Activated naive CD8-positive, alpha-beta T cell treated with anti-CD3 and anti-CD28 coated beads, Interleukin-2, amount 50 U/mL, for 24 hours (primary cell): ENCODE measurements at places on chromosomes 16 and 17.

GRCh38 chr17:63993368-63993985, 4.7 kb upstream of the PRR29 start:
- no peak for DNase-seq

- no peak for DNase-seq
Measured at GRCh38 chr17:52995147-52995546, 827.6 kb upstream of the KIF2B start.

DNA sequence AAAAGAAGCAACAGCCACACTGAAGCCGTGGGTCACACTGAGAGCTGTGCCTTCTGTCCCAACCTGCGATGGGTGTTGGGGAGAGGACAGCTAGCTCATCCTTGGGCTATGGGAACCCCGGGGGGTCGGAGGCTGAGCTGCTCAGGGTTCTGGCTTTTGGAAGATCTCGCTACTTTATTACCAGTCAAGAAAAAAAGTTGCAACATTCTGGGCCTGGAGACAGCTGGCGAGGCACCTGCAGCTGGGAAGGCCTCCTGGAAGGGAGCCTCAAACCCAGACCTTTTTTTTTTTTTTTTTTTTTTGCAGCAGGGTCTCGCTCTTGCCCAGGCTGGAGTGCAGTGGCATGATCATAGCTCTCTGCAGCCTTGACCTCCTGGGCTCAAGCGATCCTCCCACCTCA, 24.9 kb downstream of the TPSD1 start:
- DNase-seq = no peak

GRCh38 chr17:64622931-64623654, 39.0 kb downstream of the SMURF2 start:
- DNase-seq = no peak

- DNase-seq = peak; percentile 63
Measured at GRCh38 chr16:15482068-15482747, 47.8 kb downstream of the BMERB1 start.

- no peak for DNase-seq
Measured at GRCh38 chr16:12255919-12256665, 279.6 kb downstream of the SNX29 start.

- DNase-seq = no peak
Measured at GRCh38 chr16:58409316-58409973, 17.2 kb downstream of the GINS3 start.

- no peak for DNase-seq
Measured at GRCh38 chr16:10598157-10598556, 17.8 kb upstream of the EMP2 start.

DNA sequence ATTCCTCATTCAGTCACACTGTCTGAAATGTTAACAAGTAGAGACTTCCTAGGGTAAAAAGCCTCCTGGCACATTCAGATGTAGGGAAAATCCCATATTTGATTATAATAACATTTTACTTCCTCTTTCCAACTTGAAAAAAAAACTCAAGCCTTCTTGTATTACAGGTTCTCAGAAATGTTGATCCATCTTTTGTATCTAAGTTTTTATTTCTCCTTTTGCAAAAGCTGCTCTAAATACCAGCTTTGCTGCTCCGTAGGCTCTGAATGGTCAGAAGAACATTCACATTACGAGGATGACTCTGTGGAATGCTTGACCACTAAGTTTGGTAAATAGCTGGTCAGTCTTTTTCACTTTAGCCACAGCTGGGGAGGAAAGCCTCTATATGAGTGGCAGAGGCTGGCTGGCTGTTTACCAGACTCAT, 13.2 kb upstream of the HEATR6 start:
- DNase-seq = no peak

DNA sequence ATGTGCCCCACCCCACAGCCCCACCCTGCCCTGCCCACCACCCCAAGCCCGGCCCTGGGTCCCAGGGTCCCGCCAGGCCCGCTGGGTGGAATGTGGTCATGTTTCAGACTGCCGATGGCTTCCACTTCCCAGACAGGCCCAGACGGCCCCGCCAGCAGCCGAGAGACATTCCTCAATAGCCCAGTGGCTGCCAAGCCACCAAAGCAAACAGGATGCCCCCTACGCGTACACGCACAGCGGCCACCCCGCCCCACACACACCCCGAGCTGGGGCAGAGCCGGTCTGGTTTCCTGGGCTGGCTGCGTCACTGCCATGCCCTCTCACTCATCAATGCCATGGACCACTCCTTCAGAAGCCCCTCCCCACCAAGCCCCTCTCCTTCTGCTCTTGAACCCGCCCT, 1.2 kb upstream of the KRT17 start:
- no peak for DNase-seq

DNA sequence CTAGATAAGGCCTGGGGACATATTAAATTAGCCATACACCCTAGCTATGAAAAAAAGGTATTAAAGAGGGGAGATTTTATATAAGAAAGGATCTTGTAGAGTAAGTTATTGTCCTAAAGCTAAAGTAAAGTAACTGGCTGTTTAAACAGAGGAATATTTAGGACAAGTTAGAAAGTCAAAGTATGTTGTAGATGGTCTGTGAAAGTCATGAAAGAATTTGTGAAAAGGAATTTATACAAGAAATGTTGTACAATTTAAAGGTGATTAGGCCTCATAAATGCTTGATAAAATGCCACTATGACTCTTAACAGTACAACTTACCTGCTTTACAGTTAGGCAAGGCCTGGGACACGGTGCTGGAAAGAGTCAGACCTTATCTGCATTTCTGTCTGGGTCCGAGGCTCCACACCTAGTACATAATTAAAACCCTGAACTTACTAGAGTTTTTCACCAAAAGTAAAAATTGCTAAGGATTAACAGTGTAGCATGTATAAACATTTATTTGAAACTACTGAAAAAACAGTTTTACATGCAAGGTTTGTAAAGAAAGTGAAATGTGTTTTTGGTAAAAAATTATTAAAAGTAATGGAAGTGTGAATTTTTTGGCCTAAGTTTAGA, 445.3 kb upstream of the TOM1L1 start:
- DNase-seq = no peak

DNA sequence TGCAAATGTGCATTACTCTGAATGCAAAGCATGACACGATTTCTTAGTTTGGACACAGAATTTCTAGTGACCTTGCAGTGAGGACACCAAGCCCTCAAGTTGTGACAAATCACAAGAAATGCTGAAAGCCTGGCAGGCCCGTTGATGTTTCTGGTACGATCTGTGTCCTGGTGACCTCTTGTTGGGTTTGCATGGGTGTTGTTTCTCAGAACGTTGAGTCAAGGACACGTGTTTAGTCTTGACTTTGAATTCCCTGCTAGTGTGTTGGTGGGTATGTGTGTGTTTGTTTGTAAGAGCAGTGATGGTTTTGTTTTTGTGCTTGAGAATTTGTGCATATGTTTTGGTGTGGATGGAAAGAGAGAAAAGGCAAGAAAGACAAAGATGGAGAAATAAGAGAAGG, 37.8 kb upstream of the MAF start:
- no peak for DNase-seq

- DNase-seq = no peak
Measured at GRCh38 chr16:54930869-54931119, 129 bp downstream of the IRX5 start.

DNA sequence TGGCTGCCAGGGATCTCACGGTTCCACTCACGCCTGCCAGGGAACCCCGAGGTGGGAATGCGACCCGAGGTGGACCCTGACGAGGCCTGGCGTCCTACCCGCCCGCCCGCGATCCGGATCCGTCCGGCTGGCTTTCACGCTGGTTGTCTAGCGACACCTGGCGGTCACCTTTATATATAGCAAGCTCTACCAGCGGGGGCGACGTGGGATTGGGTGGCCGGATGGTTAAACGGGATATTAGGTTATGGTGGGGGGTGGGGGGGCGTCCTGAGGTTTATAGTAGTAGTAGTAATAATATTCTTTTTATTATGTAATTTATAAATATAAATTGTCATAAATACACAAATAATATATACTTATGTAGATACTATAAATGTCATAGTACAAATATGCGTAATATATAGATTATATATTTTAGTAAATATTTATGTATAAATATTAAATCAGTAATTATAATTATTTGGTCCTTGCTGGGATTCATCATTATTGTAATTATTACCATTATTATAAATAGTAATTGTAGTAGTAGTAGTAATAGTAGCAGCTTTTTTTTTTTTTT, 136.9 kb downstream of the KCNJ12 start:
- peak; percentile 79 for DNase-seq

- DNase-seq = no peak
Measured at GRCh38 chr16:86671486-86672178, 93.3 kb downstream of the FOXL1 start.

- no peak for DNase-seq
Measured at GRCh38 chr17:304461-304860, 48.1 kb downstream of the RPH3AL start.

- DNase-seq = peak; percentile 55
Measured at GRCh38 chr16:8931859-8932258, 31.8 kb downstream of the USP7 start.

DNA sequence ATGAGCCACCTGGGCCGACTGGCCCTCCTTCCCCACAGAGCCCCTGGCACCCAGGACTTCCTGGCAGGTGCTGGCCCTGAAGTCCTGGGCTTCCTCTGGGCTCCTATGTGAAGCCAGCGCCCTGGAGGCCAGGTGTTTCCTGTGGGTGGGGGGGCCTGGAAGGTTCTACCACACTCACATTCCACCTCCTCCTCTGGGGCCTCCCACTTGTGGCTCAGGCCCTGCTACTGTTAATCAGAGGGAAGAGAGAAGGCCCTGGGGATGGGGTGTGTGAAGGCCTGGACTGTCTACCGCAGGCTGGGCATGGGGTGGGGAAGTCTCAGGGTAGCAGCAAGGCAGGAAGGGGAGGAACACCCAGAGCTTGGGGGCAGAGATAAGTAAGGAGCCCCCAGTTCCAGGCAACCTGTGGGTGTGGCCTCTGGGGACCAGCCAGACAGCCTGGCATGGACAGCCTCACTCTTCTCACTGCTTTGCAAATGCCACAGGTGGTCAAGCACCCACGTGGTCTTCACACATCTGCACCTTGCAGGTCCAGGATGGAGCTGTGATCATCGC, 111.9 kb upstream of the TNRC6C start:
- no peak for DNase-seq

- DNase-seq = no peak
Measured at GRCh38 chr16:6189216-6189615, 1091.6 kb upstream of the EEF2KMT start.

GRCh38 chr16:90004577-90004976, 14.7 kb downstream of the DBNDD1 start:
- DNase-seq = no peak

DNA sequence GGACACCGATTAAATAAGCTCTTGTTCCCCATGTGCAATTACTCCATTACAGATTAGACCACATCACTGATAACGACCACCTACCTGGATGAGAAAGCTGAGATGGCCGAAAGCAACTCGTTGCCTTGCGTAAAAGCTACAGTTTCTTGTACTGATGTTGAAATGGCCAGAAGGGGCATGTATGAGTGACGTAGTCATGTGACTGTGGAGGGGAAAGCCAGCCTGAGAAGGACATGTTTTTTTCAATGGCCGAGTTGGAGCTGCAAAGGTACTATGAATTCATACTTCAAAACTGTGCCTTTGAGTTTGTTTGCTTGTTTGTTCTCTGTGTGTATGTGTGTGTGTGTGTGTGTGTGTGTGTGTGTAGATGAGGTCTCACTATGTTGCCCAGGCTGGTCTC, 17.0 kb upstream of the HYDIN start:
- no peak for DNase-seq

DNA sequence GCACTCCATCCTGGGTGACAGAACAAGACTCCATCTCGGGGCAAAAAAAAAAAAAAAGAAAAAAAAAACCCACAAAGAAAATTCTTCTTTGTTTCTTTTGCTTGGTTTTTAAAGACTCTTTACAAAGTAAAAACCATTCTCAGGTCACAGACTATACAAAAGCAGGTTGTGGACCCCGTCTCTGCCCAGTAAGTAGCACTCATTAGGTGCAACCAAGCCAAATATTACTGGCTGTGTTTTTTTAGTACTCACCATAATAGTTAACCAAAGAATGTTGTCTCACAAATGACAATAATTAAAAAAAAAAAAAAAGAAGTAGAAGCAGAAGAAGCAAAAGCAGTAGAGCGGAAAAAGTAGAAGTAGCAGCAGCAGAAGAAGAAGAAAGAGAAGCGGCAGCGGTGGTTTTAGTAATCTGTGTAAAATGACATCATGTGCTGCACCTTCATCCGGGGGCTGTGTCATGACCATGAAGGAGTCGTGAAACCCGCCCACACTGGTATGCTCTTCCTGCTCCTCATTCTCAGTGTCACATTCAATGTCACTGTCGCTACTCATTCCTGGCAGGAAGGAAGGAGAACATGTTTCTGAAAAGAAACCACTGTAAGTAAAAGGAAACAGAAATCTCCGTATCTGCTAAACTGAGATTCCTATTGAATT, 105.4 kb downstream of the TRIM37 start:
- peak; percentile 69 for DNase-seq

- DNase-seq = no peak
Measured at GRCh38 chr16:71618429-71618828, 7.6 kb upstream of the MARVELD3 start.

DNA sequence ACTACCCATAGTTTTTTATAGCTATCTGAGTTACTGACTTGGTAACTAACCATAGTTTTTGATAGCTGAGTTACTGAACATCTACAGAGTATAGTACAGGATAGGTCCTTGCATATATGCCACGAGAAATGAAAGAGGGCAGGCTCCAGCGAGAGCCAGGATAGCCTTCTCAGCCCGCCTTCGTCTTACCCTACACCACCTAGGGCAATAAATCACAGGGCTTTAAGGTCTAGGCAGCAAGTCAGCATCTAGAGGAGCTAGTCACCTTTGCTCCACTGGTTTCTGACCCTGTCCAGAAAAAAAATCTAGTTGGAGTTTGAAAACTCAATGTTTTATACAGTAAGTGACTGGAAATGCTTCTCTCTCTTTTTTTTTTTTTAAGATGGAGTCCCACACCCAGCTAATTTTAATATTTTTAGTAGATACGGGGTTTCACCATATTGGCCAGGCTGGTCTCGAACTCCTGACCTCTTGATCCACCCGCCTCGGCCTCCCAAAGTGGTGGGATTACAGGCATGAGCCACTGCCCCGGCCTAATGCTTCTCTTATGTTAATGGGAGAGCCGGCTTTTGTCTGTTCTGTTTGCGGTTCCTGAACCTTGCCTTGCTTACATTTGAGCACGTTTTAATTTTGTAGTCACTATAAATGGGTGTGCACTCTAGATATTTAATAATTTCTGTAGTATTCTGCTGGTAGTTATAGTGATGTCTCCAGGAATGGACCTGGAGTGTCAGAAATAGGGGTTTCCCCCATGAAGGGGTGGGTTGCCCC, 2.8 kb downstream of the BFAR start:
- DNase-seq = no peak

GRCh38 chr16:10594312-10594950, 14.0 kb upstream of the EMP2 start:
- DNase-seq = no peak

DNA sequence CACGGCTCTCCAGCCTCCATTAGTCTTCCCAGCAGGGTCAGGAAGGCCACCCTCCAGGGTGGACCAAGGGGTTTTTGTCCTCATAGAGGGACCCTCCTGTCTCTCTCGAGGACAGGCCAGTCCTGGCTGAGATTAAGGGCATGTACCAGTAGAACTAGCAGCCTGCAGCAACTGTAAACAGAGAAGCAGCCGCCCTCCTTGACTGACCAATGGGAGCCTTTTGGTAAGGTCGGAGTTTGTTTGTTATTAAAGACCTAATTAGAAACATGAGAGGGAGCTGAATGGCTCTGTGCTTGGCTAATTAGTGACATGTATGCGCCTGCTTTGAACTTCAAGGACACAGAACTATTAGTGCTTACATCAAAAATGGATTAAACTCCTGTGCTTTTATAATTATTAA, 80.0 kb downstream of the CCDC182 start:
- no peak for DNase-seq

- peak; percentile 66 for DNase-seq
Measured at GRCh38 chr16:17590711-17591654, 120.2 kb upstream of the XYLT1 start.
